LoVo (cell line): ENCODE measurements at places on chromosomes 4 and X.

DNA sequence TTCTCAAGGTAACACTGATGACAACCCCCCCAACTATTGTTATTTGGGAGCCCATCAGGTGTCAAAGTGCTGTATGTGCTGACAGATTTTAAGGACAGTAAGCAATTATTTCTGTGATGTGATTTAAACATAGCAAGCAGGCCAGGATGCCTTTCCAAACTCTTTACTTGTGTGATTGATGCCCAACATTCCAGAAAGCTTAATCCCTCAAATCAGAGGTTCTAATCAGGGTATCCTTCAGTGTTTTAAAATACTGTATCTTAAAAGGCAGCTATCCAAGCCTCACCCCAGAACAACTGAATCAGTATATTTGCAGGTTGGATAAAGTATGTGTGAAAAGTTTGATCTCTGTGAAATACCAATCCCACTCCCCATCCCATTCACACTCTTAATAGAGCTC, 119.7 kb downstream of the GASK1B start:
- no peak for DNase-seq

GRCh38 chr4:109945056-109945455, 32.4 kb downstream of the EGF start:
- peak; percentile 30 for DNase-seq

GRCh38 chrX:75786290-75786689, 1.2 kb upstream of the MAGEE2 start:
- no peak for DNase-seq

- DNase-seq: no peak
Measured at GRCh38 chrX:116862340-116862739, 399.6 kb upstream of the CT83 start.

DNA sequence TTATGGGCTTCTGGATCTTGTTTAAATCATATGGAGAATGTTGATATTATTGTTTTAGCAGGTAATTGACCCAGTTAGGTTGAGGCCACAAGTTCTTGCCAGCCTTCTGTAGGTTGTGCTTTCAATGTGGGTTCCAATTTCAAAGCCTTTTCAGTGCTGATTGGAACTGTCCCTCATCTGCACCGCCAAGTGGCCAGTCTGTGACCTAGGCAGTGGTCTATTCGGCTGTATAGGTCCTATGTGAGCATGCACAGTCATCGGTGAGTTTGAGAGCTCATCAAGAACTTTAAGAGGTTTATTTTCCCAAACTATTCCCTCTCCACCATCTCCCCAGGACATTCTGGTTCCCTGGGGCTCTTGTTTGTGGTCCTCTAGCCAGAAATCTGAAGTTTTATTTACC, 35.7 kb downstream of the DDX53 start:
- no peak for DNase-seq

GRCh38 chrX:21738950-21739287, 19.0 kb downstream of the SMPX start:
- no peak for DNase-seq

GRCh38 chr4:17313194-17313593, 198.7 kb downstream of the QDPR start:
- DNase-seq: no peak

DNA sequence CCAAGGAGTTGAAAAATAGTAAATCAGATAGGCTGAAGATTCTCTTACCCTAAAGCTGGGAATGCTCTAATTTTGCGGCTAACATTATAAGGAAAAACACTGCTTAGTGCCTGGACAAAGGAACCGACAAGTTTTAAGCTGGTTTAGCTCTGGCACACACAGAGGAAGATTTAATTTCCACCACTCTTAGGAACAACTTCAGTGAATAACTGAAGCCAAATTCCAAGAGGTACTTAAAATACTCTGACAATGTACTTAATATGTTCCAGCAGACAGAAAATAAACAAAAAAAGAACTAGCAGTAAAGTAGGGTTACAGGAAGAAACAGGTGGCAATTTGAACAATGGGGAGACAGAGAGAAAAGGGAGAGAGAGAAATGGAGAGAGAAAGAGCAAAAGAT, 340.8 kb upstream of the NDST4 start:
- DNase-seq: no peak

DNA sequence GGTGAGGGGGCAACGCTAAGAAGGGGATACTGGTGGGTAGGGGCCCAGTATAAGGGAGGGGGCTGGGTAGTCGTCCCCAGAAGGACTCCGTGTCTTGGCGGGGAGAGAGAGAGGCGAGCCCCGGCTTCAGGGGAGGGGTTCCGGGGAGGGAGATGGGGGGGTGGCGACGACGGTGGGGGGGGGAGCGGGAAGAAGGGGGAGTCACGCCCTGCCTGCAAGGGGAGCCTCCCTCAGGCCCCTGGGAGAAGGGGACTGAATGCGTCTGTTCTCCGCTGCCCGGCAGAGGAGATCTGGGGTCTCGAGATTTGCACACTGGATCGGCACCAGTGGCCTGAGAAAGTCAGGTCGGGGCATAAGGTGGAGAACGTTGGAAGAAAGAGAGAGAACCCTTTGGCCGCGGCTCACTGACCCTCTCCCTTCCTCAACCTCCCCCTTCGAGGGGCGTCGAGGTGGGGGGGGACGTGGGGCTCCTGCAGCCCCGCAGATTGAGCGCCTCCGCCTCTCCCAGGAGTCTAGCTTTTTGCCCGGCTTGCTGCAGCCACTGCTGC, 609 bp upstream of the BCORL1 start:
- DNase-seq: no peak

DNA sequence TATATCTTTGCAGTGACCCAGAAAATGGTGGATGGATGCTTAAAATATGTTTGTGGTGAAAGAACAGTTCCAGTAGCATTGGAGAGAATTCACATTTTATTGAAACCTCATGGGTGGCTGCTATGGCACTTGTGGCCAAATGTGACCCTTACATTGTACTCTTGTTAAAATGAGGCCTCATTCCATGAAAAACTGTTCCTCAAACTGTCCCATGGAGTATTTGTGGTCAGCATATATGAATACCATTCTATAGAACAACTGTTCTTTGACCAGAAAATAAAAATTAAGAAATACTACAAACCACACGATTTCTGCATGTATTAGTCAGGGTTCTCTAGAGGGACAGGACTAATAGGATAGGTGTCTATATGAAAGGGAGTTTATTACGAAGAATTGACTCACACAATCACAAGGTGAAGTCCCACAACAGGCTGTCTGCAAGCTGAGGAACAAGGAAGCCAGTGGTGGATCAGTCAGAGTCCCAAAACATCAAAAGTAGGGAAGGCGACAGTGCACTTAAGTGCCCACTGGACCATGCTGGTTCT, 35.1 kb downstream of the GEMIN8 start:
- DNase-seq: no peak

GRCh38 chr4:147760176-147760575, 28.3 kb downstream of the ARHGAP10 start:
- DNase-seq: no peak

DNA sequence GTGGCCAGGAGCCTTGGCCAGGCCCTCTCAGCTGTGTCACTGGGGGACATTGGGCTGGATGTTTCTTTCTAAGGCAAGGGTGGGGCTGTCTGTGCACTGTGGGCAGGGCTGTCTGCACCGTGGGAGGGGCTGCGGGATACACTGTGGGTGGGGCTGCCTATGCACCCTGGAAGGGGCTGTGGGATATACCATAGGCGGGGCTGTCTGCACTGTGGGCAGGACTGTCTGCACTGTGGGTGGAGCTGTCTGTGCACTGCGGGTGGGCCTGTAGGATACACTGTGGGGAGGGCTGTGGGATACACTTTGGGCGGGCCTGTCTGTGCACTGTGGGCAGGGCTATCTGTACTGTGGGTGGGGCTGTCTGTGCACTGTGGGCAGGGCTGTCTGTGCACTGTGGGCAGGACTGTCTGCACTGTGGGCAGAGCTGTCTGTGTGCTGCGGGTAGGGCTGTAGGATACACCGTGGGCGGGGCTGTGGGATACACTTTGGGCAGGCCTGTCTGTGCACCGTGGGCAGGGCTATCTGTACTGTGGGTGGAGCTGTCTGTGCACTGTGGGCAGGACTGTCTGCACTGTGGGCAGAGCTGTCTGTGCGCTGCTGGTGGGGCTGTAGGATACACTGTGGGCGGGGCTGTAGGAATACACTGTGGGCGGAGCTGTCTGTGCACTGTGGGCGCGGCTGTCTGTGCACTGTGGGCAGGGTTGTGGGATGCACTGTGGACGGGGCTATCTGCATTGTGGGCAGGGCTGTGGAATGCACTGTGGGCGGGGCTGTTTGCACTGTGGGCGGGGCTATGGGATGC, 31.1 kb downstream of the ACOX3 start:
- DNase-seq: no peak
